Amygdala (tissue), 56 donors: ENCODE measurements at places on chromosomes 7 and 10.

DNA sequence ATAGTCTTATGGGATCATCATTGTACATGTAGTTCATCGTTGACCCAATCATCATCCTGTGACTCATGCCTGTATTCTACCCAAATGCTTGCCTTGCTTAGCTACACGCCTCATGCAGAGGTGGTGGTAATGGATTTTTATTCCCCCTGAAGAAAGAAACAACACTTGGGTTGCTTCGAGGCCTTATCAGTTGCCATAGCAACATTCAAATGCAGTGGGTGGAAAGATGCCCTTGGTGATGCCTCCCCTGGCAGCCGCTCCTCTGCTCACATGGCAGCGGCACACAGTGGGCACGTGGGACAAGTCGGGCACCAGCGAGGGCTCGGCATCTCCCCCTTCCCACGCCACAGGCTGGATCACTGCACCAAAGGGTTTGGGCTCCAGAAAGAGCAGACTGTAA is 54.0 kb upstream of the NMT2 start:
- peak; percentile 34 for DNase-seq

DNA sequence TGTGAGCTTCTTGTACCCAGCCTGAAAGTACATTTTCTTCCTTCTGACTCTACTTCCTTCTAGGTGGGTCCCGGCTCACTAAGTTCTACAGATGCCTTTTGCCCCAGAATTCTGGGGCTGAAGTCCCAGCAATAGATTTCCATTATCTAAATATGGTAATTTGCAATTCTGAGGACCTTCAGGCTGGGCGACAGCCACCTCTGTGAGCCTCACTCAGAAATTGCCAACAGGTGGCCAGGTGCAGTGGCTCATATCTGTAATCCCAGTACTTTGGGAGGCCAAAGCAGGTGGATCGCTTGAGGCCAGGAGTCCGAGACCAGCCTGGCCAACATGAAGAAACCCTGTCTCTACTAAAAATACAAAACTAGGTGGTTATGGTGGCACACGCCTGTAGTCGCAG is 23.7 kb downstream of the CREM start:
- no peak for DNase-seq

DNA sequence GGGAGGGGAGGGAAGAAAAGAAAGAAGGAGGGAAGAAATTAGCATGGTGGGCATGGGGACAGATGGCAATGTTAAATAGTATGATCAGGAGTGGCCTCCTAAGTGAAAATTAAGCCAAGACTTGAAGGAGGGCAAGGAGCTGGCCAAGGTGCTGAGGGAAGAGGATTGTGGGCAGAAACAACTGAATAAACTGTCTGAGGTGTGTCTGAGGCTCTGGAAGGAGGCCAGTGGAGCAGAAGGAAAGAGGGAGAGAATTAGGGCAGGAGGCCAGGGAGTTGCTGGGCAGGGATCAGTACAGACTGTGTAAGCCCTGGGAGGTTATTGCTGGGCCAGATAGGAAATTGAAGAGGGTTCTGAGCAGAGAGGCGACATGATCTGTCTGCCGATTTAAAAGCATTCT is 40.6 kb upstream of the VKORC1L1 start:
- no peak for DNase-seq

GRCh38 chr10:28385748-28386502 is 83.1 kb upstream of the MPP7 start:
- DNase-seq: no peak

GRCh38 chr7:80294346-80294745 is 159.7 kb downstream of the GNAI1 start:
- no peak for DNase-seq

DNA sequence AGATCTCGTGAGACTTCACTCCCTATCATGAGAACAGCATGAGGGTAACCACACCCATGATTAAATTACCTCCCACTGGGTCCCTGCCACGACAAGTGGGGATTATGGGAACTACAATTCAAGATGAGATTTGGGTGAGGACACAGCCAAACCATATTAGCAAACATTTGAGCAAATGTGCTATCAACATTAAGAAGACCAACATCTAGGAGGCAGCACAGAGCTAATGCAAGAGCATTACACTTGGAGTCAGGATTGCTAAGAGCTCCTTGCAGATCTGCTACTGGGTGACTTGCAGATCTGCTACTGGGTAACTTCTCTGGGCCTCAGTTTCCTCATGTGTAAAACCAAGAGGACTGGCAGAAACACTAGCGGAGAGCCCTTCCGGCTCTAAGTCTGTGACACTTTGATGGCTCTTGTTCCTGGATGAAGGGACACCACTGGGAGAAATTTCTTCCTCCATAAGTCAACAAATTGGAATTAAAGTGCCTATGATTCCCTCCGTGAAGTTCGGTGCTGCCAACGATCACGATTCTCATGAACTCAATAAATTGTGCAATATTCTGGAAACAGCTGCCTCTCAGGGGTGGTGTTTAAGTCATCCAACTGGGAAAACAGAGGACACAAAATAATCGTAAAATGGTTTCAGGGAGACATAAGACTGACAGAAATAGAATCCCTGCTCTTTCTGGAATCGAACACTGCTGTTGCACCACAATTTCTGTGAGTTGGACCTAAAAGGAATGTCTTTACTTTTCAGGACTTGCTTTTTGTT is 115.8 kb upstream of the ITGB1 start:
- no peak for DNase-seq

- DNase-seq: no peak
Measured at GRCh38 chr10:130652964-130653578, 516.9 kb downstream of the GLRX3 start.
